ENCODE measurements at places on chromosomes 4 and X.

GRCh38 chr4:75321484-75321883, 192.7 kb downstream of the RCHY1 start:
- DNase-seq, result no peak

DNA sequence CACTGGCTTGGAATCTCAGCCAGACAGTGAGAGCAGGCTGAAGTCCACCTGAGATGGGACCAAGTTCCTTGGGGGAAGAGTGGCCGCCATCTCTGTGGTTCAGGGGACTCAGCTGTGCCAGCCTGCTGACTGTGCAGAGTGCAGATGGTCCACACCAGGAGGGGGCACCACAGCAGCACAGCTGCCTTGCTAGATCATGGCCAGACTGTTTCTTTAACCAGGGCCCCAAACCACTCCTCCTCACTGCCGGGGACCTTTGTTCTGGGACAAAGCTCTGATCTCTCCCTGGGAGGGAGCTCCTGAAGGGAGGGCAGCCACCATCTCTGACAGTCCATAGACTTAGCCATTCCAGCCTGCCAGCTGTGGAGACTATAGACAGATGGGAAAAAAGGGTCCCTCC, 2189.6 kb downstream of the PCDH7 start:
- DNase-seq, result no peak

GRCh38 chr4:133081246-133081645, 67.8 kb upstream of the PCDH10 start:
- no peak for DNase-seq

GRCh38 chr4:163448540-163449203, 24.9 kb downstream of the TKTL2 start:
- DNase-seq, result no peak
